Activated T-helper 17 cell treated with anti-CD3 and anti-CD28 coated beads, Interleukin-2, amount 50 U/mL, for 72 hours (primary cell): ENCODE measurements at places on chromosomes 12 and 14. TPM values are rescaled to one million over a fixed set of nuclear protein-coding genes. Genes with fewer than 3 reads are reported as not detected.

KRT4 gene
- not detected for total RNA-seq

PPFIBP1 gene
- 21.8 TPM for total RNA-seq

NELL2 gene
- total RNA-seq: 12.8 TPM

RNFT2 gene
- total RNA-seq: 12.3 TPM

PHC1 gene
- total RNA-seq: 13.0 TPM

DNA sequence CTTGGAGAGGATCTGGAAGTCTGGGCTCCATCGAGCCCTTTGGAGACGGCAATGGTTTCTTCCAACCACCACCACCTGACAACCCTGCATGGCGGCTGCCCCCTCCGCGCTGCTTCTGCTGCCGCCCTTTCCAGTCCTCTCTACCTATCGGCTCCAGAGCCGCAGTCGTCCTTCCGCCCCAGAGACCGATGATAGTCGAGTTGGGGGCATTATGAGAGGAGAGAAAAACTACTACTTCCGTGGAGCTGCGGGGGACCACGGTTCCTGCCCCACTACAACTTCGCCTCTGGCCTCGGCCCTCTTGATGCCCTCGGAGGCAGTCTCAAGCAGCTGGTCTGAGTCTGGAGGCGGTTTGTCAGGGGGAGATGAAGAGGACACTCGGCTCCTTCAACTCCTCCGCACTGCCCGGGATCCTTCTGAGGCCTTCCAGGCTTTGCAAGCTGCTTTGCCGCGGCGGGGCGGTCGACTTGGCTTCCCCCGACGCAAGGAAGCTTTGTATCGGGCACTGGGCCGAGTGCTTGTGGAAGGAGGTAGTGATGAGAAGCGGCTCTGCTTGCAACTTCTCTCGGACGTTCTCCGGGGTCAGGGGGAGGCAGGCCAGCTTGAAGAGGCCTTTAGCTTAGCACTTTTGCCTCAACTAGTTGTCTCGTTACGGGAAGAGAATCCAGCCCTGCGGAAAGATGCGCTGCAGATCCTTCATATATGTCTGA is 499 bp downstream of the TOGARAM1 start:
- peak; percentile 25 for ATAC-seq

DNA sequence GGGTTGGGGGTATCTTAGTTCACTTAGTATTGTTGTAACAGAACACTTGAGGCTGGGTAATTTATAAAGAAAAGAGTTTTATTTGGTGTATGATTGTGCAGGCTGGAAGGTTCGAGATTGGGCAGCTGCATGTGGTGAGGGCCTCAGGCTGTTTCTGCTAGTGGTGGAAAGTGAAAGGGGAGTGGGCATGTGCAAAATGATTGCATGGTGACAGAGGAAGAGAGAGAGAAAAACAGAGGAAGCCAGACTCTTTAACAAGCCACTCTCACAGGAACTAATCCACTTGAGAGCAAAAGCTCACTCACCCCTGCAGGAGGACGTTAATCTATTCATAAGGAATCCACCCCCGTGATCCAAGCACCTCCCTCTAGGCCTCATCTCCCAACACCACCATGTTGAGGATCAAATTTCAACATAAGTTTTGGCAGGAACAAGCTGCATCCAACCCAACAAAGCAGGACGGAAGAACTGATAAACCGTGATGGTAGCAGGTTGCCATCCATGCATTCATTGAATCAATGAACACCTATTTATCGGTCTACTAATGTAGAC is 165.0 kb upstream of the GZMB start:
- ATAC-seq: no peak

DNA sequence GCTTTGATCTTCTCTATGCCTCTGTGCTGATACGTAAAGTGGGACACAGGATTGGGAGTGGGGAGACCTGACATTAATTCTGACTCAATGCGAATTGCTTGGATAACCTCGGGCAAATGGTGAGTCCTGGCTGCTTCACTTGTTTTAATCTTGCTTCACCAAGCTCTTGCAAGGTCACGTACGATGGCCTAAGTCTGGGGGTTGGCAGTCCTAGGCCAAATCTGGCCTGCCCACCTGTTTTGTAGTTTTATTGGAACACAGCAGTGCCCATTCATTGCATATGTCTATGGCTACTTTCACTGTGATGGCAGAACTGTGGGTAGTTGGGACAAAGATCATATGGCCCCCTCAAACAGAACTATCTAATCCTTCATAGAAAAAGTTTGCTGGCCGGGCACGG is 13.4 kb downstream of the CLSTN3 start:
- ATAC-seq: no peak

DNA sequence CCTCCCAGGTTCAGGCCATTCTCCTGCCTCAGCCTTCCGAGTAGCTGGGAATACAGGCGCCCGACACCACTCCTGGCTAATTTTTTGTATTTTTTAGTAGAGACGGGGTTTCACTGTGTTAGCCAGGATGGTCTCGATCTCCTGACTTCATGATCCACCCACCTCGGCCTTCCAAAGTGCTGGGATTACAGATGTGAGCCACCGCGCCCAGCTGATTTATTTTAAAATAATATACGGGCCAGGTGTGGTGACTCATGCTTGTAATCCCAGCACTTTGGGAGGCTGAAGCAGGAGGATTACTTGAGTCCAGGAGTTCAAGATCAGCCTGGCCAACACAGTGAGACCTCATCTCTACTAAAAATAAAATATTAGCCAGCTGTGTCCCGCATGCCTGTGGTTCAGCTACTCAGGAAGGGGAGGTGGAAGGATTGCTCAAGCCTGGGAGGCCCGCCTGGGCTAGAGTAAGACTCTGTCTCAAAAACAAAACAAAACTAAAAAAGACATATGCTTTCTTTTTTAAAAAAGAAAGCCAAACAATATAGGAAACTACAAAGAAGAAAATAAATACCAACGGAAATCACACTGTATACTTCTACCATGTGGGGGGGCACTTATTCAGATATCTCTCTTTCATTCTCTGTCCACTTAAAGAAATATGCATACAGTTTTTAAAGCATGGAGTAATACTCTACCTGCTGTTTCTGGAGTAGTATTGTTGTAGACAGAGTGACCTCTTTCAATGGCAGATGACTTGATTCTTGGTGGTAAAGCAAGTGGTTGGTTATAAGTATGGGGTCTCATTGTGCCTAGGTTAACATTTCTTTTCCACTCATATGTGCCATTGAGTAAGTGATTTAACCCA is 930 bp upstream of the MIA2 start:
- ATAC-seq: no peak

DNA sequence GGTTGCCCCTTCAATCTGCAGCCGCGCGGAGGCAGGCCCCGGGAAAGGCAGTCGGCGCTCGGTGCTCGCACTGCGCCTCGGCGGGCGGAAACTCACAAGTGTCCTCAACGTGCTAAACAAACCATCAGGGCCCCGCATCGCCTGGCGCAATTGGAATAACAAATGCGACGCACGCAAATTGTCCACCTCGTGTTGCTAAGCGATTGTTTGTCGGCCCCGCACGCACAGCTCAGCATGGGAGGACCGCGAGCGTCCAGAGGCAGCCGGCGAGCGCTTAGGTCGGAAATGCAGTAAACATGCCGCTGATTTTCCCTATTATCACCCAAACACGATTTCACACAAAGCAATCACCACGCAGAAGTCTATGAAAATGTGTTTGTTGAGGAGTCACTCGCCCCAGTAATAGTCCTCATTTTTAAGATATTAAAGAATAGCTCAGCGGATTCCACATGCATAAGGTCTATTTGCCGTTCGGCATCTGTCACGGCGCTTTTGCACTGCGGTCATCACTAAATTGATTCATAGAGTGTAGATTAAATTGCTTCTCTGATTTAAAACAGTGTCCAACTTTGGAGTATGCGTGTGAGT is 3.2 kb upstream of the GSC start:
- ATAC-seq: no peak

- ATAC-seq: no peak
Measured at GRCh38 chr12:70002097-70002911, 177.3 kb downstream of the MYRFL start.

GRCh38 chr12:79162948-79163347 is 298.4 kb downstream of the SYT1 start:
- no peak for ATAC-seq

DNA sequence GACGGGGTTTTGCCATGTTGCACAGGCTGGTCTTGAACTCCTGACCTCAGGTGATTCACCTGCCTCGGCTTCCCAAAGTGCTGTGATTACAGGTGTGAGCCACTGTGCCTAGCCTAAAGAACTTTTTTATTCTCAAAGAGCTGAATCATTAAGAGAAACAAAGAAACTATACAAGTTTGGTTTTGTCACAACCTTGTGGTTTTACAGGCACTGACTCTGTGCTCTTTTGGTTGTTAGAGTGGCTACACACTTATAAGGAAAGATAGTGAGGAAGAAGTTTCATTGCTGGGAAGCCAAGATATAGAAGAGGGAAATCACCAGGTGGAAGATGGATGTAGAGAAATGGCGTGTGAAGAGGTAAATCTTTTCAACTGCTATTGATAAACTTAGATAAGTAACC is 10.1 kb upstream of the DNAH10 start:
- peak; percentile 35 for ATAC-seq

- no peak for ATAC-seq
Measured at GRCh38 chr12:46693034-46693433, 132.8 kb downstream of the SLC38A4 start.

DNA sequence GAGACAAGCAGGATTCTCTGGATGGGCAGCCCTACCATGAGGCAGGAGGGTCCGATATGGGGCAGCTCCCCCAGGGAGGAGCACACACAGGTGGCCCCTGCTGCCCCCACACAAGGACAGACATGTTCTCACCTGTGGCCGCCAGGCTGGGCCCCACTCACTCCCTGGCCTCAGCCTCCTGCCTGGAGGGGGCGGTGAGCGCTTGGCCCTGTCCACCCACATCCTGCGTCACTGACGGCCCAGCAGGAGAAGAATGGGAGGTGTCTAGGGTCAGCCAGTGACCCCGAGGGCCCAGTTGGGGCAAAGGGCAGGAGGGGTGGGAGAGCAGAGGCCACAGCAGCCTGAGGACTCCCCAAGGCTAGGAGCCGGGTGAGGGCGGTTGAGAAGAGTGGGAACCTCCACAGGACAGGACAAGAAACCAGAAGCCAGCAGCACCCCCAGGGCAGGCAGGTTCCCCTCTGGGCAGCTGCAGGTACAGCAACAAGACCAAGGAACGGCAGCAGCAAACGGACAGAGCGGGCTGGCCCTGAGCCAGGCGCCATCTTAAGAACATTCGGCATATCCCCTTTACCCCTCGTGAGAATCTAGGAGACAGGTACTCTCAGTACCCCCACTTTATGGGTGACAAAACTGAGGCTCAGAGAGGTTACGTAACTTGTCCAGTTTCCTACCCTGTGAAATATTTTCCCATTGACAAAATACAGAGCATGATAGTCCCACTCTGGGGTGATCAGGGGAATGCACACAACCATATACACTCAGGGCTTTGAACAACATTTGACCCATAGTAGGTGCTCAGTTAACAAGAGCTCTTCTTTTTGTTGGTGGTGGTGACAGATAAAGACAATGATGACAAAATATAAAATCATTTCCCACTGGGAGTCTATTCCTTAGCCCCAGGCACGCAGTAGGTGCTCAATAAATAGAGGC is 74.3 kb downstream of the NCOR2 start:
- no peak for ATAC-seq

DNA sequence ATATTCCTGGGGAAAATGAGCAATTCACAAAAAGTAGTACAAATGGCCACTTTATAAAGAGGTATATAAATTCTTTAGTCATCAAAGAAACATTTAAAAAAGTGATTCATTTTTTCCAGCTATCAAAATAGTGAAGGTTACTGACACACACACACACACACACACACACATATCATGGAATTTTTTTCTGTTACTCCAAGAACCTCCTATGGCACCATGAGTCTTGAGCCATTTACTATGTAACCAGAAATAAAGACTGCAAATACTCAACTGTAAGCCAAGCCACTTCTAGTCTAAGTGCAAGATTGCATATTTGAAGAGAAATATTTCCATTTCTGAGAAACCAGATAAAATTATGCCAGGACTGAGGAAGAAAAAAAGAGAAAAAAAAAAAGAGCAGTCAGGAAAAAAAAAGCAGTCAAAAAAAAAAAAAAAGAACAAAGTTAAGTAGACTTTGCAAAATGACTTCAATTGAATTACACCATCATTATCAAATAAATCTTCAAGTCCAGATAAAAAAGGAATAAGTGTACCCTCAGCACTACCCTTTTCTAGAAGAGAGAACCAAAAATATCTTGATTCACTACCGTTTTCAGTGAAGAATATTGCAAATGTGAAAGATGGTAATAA is 275.7 kb downstream of the DAD1 start:
- ATAC-seq: no peak

DNA sequence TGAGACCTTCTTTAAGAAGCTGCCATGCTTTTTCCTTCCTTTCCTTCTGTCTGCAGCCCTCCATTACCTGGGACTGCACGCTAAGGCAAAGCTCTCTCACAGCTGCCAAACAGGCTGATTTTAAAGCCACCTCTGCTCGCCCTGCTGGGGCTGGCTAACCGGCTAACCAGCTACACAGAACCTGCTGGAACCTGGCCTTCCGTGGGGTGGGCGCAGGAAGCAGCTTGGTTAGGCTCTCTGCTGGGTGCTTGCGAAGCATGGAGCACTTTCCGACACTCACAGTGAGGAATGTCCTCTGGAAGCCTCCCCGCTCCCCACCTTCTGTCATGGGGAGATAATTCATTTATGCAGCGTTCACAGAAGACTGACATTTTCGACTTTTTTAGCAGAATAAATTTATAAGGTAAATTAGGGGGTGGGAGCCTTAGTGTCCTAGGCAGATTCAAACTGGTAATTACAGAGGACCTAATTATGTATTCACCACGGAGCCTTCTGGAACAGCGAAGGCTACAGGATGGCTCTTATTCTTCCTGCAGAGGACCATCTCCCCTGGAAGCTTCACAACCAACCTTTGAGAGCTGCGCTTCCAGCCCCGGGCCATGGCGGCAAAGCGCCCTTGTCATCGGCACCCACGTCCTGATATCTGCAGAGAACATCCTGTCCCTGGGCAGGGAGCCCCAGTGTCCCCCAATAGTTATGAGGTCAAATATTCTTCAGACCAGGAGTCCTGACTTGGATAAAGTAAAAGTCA is 12.4 kb upstream of the BCL11B start:
- no peak for ATAC-seq

GRCh38 chr12:53567961-53568808 is 58.0 kb downstream of the ATF7 start:
- ATAC-seq: no peak

- ATAC-seq: no peak
Measured at GRCh38 chr12:72338437-72338836, 66.3 kb downstream of the TRHDE start.

GRCh38 chr12:8886502-8887284 is 27.6 kb upstream of the PHC1 start:
- ATAC-seq: no peak
